ENCODE measurements at places on chromosomes 3 and 15.

- no peak for DNase-seq
Observed at GRCh38 chr3:119989981-119990655, 104.1 kb downstream of the GSK3B start.

- DNase-seq = no peak
Observed at GRCh38 chr3:73249047-73249446, 187.6 kb downstream of the EBLN2 start.

GRCh38 chr3:197746209-197746608 lies 3.5 kb upstream of the FYTTD1 start:
- no peak for DNase-seq

GRCh38 chr15:91146728-91147127 lies 46.7 kb downstream of the SV2B start:
- DNase-seq = no peak

GRCh38 chr3:64460877-64461276 lies 226.9 kb downstream of the ADAMTS9 start:
- DNase-seq = peak; percentile 79

DNA sequence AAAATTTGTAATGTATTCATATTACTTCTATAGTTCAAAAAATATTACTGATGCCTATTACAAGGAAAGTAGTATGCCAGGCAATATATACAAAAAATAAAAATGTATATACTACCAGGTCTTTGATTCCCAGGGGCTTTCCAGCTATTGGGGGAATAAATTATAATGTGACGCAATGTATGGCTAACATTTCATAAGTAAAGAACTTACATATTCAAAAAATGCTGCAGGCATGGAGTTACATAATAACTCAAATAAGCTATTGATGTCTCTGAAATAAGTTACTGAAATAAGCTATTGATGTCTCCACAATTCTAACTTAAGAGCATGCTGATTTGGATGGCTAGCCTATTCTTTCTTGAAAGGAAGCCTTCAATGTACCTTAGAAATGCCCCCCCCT lies 30.2 kb downstream of the MCCC1 start:
- no peak for DNase-seq

DNA sequence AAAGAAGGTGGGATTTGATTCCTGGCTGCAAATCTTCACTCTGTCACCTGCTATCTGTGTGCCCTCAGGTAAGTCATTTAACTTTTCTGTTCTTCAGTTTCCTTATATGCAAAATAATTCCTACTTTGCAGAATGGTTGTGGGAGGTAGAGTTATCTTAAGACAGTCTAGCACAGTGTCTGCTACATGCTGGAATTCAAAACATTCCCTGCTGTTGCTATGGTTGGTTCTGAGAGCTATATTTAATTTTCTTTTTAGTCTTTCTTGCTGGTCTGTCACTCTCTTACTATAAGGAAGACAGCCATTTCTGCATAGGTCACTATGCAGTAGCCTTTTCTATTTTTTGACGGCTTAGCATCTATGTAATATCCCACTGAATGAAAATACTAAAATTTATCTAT lies 4.0 kb upstream of the ADPGK start:
- no peak for DNase-seq

DNA sequence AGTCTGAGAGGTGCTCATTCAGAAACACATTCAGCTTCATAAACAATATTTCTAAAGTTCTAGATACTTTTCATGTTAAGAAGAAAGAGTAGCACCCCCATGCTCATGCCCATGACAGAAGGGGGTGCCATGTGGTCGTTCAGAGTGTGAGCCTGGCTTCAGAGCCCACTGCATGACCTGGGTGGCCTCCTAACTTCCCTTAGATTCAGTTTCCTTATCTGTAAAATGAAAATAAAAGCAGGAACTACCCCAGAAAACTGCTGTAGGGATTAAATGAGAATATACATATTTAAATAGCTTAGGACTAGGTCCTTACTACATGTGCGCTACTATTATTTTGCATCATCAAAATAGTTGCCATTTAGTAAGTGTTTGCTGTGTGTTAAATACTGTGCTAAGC lies 69.2 kb downstream of the ABHD5 start:
- no peak for DNase-seq

- no peak for DNase-seq
Observed at GRCh38 chr15:100809587-100809986, 70.0 kb upstream of the ALDH1A3 start.

DNA sequence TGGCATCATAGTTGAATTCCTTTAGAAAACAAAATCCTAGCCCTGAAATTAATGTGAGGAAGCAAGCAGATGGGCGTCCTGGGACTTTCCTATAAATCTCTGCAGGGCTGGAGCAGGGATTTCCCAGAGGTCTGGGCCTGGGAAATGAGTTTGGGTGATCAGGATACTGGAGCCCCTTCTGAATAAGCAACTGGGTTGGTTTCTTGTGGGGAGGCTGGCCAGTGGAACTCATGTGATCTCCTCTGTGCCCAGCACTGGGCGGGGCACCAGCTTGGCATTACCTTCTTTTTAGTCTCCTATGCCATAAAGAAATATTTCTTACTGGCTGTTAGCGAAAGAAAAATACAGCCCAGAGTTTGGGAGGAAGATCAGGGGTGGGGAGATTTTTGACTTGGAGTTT lies 1.7 kb downstream of the THSD4 start:
- no peak for DNase-seq

DNA sequence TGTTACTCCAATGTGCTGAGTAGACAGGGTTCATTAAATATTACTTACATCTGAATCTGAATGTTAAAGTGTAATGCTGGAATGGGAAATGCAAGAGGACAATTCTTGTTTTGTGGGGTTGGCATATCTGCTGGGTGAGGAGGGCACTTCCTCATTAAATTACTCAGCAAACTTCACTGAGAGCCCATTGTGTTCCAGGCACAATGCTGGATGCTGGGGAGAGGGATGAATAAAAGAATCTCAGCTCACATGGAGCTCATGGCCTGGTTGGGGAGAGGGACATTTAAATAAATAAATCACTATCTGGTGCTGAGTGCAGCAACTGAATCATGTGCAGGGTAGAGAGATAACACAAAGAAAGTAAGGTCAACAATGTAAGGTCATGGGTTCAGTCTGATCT lies 199.2 kb upstream of the CFAP20DC start:
- DNase-seq = no peak

- peak; percentile 34 for DNase-seq
Observed at GRCh38 chr3:120855665-120856437, 52.2 kb upstream of the STXBP5L start.

DNA sequence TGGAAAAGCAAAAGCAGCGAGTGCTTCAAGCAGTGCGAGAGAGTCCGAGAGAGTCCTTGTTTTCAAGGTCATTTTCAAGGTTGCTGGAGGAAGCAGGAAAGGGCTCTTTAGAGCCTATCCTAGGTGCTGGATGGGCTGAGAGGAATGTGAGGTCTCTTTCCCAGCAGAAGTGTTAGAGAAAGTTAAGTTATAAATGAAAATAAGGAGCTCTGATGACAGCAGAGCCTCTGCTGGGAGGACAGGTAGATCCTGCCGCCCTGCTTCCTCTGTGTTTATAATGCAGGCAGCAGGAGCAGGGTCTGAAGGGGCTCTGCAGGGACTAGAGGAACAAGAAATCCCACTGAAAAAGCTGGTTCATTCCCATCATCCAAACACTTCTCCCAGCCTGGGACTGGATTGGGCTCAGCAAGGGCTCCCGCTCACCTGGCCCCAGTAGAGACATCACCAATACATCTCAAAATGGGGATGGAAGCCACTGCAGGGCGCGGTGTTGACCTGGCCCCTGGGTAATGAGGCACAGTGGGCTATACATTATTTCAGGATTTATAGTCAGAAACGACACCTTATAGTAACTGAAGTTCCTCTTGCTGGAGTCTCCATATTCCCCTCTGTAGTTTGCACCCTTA lies 41.5 kb upstream of the RAB6B start:
- DNase-seq = no peak

- DNase-seq = no peak
Observed at GRCh38 chr3:62372621-62373041, 719 bp downstream of the FEZF2 start.

DNA sequence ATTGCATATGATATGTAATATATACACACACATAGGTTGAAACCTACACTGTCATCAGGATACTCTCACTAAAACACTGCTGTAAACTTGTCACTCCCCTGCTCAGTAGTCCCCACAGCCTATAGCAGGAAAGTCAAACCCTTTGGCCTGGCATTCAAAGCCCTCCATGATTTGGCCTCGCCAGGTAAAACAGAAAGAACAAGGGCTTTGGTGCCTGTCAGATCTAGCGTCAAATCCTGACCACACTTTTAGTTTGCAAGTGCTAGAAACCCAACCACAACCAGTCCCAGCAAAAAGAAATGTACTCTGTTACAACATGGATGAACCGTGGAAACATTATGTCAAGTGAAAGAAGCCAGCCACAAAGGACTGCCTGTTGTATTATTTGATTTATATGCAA lies 11.4 kb downstream of the CRABP1 start:
- no peak for DNase-seq

- no peak for DNase-seq
Observed at GRCh38 chr3:38586546-38587520, 62.7 kb downstream of the SCN5A start.

DNA sequence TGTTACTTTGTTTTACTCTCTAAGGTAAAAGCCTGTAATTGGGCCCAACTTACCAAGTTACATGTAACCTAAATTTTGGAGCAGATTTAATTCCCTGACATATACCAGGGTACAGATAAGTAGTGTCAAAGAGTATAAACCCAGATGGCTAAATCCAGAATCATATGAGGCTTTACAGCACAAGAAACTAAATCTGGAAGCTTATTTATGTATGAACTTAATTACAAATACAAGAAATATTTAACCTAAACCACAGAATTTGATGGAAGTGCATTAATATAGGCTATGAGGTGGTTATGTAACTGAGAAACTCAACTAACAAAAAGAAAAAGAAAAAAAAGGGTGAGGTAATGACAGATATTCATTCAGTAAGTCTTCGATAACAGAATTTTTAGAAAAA lies 930.2 kb upstream of the ALCAM start:
- no peak for DNase-seq

DNA sequence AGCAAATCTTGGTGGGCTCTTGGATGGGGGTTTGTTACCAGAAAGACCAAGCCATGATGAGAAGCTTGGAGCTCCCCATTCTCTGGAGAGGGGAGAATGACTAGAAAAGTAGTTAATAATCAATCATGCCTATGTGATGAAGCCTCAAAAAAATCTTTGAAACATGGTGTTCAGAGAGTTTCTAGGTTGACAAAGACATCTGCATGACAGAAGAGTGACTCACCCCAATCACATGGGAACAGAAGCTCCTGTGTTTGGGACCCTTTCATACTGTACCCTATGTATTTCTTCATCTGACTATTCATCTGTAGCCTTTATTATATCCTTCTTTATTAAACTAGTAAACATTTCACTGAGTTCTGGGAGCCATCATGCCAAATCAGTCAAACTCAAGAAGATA lies 87.4 kb downstream of the BCHE start:
- DNase-seq = no peak

- no peak for DNase-seq
Observed at GRCh38 chr15:62877276-62877857, 165.2 kb upstream of the TPM1 start.

- DNase-seq = no peak
Observed at GRCh38 chr3:197912741-197913476, 37.1 kb upstream of the RPL35A start.

- no peak for DNase-seq
Observed at GRCh38 chr15:34240537-34240936, 15.7 kb downstream of the EMC4 start.

GRCh38 chr3:141370065-141370533 lies 1.8 kb downstream of the ZBTB38 start:
- DNase-seq = no peak

DNA sequence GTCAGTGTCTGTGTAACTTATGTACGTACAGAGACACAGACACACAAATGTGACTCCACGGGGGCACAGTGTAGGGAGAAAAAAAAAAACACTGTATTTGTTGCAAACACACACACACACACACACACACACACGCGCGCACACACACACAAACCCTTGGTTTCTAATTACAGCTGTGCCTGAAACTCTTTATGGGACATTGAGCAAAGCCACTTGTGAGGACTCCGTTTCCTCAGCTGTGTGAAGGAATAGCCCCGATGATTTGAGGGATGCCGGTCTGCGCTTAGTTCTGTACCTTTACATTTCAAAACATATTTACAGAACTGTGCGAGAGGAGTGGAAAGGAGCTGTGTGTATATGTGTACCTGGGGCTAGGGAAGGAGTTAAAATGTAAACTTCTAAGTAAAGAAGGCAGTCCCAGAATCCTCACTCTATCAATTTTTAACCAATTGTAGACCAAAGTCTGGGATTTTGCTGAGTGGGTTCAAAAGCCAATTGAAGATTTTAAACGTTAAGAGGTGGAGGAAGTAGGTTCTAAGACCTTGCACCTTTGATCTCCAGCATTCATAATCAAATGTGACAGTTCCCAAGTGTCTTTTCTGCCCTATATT lies 5.3 kb upstream of the BCL6 start:
- DNase-seq = no peak

- DNase-seq = no peak
Observed at GRCh38 chr3:42094128-42094527, 3.0 kb downstream of the TRAK1 start.

DNA sequence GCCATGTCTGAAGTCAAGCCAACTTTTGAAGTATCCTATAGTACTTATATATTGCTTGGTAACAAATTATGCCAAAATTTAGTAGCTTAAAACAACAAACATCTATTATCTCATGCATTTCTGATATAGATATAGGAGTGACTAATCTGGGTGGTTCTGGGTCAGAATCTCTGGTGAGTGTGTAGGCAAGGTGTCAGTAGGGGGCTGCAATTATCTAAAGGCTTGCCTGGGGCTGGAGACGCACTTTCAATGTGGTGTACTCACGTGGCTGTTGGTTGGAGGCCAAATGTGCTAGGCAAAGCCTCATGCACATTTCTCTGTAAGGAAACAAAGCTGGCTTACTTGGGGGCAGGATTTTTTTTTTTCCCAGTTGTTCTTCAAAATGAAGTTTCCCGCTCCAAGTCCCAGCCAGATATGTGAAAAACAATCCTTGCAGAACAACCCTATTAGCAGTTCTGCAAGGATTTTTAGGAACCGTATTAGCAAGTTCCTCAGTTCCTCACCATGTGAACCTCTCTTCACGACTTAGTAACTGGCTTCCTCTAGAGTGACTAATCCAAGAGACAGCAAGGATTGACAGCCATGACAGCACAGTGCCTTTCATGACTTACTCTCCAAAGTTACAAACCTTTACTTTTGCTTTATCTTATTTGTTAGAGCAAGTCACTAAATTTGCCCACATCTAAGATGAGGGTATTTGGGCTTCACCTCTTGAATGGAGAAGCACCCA lies 25.8 kb downstream of the GREM1 start:
- DNase-seq = no peak

DNA sequence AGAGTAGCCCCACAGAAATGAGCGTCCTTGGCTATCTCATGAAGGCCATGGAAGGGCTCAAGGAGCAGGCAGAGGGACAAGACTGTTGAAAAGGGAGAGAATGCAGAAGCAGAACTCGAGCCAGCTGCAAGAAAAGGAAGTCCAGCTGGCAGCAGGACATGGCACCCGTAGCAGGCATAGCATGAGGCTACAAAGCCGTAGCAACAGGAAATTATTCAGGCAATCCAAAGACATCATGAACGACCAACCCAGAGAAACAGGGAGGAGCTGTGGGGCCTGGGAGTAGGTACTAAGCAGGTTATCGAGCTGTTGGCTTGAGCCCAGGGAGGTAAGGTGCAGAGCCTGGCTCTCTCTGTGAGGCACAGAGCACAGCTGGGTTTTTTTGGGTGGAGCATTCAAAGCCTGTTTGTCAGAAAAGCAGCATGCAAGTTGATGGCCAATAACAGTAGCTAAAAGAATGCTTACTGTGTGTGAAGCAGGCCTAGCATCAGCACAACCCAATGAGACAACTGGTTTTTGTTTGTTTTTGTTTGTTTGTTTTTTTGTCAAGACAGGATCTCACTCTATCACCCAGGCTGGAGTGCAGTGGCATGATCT lies 144.0 kb upstream of the SMAD3 start:
- no peak for DNase-seq

Measured in AG04450 (cell line).